ENCODE measurements at places on chromosomes 2 and 18. TPM values are rescaled to one million over a fixed set of nuclear protein-coding genes. Genes with fewer than 3 reads are reported as not detected.

ANKRD30B gene
- 0.70 TPM for total RNA-seq

- no peak for DNase-seq
Observed at GRCh38 chr2:64650722-64651338, 2.9 kb downstream of the SERTAD2 start.

GRCh38 chr2:173762864-173763263, 202.3 kb downstream of the SP3 start:
- DNase-seq: no peak

DNA sequence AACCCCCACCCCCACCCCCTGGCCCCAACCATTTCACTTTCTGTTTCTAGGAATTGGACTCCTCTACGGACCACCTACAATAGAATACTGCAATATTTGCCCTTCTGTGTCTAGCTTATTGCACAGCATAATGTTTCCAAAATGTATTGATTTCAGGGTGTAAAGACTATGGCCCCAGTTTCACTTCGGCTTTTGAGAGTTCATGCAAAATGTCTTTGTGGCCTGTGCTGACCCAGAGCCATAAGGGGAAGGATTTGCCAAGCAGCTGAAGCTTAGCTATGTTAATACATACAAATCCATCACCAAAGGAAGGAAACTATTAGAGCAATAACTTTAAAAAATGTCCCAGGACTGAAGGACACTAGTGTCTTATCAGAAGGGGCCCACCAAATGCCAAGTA, 11.2 kb upstream of the ATP9B start:
- DNase-seq: no peak

- no peak for DNase-seq
Observed at GRCh38 chr2:237931205-237931721, 35.6 kb upstream of the UBE2F start.

ITPRIPL1 gene
- total RNA-seq: 2.0 TPM

NYAP2 gene
- total RNA-seq: not detected

BCL11A gene
- 6.1 TPM for total RNA-seq

DNA sequence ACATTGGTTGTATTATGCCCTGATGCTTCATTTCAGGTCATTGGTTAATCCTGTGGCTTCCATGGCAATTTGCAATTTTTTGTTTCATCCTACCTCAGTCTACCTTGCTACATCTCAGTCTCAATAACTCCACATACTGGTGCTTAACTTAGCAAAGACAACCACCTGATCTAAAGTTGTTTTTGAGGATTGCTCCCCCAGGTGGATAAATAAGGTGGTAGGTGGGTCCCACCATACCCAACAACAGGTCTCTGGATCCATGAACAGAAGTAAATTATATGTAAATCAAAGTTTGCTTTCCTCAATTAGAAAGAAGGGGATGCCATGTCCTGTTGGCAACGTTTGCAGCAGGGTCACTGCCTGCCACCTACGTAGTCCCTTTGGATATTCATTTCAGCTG, 7.0 kb downstream of the XIRP2 start:
- DNase-seq: no peak

CIB4 gene
- total RNA-seq: not detected

DNA sequence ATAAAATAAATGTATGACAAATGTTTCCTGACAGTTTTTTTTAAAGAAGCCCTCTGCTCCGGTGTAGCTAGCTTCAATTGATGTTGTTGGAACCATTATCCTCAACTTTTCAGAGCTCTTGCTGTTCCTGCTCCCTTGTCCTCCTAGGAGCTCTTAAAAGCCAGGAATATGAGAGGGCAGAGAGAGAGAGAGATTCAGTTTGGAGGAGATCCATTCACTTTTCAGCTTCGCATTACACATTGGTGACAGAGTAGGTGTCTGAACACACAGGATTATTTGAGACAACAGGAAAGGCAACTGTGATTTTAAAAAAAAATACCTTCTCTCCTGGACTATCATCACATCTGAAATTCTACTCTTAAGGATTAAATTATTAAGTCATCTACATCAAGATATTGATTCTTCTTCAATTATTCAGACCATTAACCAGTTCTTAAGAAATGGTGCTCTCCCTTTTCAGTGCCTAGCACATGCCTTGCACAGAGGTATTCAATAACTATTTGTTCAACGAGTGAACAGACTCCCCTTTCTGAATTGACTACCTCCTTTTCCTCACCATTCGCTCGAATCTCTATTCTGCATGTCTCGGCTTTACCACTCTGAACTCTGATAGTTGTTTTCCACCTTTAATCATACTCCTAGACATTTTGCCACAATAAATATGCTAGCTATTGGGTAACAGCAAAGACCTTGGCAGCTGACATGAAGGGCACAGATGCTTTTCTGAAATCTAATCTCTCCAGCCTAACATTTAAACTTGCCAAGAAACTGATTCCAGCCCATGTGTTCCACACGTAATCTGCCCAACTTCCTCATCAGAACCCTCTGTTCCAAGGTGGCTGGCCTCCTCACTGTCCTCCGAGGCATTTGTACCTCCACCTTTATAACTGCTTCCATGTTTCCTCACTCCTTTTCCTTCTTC, 28.6 kb upstream of the SLC35F5 start:
- DNase-seq: no peak

Data from glomerular endothelial cell (primary cell).